ENCODE measurements at places on chromosomes 6 and 20.
A peak's percentile ranks its signal among the peaks of the same experiment; 100 is the strongest.

DNA sequence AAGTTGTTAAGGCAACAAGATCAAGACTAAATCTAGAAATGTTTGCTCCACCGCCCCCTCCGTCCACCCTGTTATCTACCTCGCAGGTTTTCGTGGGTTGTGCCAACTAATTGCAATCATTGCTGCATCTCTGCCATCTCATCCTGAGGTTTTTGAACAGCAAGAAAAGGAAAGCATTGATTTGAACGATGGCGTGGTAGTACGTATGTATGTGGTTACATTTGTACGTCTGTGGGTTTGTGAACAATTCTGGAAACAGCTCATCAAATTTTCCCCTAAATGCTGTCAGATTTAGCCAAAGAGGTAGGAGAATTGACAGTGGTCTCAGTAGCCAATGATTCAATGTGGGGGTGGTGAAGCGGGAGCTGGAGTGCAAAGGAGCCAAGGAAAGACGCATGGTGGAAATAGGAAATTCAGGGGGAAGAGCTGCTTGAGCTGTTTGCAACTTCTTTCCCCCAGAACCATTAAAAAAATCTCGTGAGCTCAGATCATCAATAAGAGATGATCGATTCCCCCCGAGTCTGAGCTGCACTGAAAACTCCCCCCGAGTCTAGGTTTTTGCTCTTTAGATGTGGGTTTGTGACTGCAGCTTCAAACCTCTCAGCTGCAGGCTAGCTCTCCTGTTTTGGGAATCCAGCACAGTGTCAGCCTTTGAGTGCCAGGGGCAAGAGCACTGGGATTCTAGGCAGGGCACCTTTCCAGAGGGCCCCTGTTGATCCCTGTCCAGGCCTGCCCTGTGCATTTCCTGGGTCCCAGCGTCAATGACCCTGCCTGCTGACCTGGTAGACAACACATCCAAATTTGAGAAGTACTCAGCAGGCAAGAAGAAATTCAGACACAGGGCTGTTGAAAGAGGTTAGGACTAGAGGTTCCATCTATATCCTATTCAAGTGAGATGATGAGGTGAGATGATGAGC lies 72.6 kb upstream of the LY86 start:
- no peak for DNase-seq

DNA sequence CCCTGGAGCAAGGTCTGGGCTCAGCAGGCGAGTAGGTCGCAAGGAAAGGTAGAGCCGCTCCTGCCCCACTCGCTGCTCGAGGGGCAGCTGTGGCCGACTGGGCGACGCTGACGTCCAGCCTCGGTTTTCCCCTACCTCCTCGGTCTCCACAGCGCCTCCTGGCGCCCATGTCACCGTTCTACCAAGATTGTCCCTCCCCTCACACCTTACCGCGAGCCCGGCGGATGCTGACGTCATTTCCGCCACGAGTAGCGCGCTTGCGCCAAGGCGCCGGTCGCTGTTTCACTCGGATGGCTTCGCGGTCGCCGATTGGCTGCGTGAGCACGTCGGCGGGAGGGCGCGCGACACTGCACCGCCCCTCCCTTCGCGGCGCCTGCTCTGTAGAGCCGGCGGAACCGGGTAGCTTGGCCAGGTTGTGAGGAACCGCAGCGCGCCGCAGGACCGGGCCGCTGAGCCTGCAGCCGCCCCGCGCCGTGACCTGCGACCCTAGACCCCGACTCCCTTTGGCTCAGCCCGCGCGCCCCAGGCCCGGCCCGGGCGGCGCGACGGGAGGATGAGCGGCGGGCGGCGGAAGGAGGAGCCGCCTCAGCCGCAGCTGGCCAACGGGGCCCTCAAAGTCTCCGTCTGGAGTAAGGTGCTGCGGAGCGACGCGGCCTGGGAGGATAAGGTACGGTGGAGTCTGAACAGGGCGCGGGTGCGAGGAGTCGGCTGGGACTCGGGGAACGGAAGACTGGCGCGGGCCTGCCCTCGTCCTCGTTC lies at the start of gene RAB5IF:
TSS of gene RAB5IF (plus strand) at position 381 of the 759 bp plus-strand sequence. CDS start at position 554, 173 bp downstream.
- DNase-seq = peak; percentile 98

DNA sequence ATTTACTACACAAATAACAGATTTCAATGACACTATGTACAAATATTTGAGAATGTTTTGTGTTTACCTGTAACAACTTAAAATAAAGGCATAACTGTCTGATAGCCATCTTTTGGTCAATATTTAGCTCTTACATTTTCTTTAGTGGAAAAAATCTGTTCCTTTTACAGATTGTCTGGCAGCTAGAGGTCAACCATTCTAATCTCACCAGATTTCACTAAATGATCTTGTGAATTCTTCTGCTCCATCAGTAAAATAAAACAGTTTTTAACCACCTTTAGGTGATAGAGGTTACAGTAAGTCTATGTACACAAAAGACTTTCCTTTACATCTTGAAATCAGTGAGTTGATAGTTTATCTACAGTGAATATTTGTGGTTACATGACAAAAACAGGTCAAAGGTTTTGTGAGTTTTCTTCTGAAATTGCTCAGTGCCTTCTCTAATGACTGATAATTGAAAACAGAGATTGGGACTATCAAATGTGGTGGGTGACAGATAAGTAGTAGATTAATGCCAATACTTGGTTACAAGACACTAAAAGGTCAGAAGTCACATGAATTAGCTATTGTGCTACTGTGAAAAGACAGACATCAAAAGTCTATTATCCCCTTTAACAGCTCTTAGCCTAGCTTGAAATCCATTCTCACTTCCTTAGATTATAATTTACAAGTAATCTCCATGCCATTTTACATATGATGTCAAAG lies 47.4 kb downstream of the BMP5 start:
- no peak for DNase-seq

- no peak for DNase-seq
These were observed 98.2 kb upstream of the HDGFL1 start for GRCh38 chr6:22471132-22471690.

DNA sequence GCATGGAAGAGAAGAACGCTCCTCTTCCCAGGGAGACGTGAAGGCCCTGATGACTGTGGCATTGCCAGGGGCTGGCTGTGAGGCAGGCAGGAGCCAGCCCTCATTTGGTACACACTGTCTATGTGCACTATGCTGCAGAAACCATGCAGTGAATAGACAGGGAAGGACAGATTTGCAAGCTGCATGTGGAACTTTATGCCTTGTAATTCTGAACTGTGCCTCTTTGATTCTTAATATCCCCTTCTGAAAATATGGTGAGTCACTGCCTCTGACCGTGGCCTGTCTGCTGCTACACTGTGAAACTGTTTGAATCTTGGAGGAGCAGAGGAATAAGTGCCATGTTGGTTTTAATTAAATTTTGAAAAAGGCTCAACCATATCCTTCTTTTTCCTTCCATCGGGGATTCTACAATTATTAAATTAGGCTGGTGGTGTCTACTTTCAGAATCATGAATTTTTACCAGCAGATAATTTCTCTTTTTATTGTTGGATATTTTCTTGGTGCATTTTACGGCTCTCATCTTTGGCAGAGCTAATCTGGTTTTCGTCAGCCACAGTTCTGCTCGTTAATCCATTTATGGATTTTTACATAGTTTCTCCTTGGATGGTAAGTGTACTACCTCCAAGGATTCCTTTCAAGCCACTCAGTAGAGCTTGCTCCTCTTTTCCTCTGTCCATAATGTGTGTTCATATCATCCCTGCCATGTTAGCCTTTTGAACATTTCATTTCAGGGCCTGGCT lies 301.0 kb upstream of the SLC35B3 start:
- DNase-seq = no peak

DNA sequence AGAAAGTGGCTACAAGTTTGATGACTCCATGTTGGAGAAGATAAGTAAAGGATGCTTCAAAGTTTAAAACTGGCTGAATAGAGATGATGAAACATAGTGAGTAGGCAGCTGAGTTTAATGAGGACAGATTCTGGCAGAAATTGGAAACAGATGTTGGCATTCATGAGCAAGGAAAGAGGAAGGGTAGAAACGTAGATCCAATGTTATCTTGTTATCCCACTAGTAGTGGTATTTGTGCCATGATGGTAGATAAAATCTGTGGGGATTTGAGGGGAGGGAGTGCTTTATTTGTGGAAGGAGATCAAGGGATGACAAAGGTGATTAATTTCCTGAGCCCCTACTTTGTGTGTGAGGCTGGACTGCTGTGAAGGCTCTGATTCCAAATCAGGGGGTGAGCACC lies 69.5 kb downstream of the MRAP2 start:
- DNase-seq = no peak

DNA sequence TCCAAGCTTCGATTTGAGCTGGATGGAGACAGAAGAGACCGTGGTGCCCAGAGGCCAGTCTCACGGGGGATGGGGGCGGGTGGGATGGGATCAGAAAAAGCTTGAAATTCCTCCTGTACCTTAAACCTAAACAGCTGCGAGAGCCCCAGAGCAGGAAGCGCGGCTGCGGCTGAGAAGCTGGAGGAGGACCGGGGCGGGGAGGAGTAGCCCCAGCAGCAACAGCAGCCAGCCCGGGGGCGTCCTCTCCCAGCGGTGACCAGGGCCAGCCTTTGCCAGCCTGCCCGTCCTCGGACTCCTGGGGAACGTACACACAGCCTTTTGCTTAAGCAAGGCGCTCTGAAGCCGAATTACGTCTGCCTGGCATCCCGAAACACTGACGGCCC lies 17.4 kb upstream of the PRDM13 start:
- no peak for DNase-seq

- no peak for DNase-seq
These were observed 84.4 kb upstream of the ID4 start for GRCh38 chr6:19752746-19753145.

DNA sequence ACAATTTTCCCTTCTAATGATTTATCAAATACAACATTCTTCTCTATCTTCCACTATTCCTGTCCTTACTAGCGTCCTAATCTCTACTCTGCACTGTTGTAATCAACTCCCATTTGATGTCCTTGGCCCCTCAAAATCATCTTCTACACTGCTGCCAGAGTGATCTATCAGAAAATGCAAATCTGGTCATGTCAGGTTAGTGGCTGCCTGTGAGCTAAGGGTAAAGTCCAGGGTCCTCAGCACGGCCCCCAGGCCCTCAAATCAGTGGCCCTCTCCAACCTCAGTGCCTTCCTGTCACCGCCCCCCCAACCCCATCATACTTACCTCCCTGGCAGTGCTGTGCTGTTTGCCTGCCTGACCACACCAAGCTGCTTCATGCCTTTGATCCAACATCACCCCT lies 3.8 kb downstream of the LYRM4 start:
- no peak for DNase-seq

GRCh38 chr20:1778338-1778737 lies 116.9 kb upstream of the SIRPA start:
- no peak for DNase-seq

- DNase-seq = no peak
These were observed 62.8 kb upstream of the EPB41L1 start for GRCh38 chr20:36091561-36092397.

DNA sequence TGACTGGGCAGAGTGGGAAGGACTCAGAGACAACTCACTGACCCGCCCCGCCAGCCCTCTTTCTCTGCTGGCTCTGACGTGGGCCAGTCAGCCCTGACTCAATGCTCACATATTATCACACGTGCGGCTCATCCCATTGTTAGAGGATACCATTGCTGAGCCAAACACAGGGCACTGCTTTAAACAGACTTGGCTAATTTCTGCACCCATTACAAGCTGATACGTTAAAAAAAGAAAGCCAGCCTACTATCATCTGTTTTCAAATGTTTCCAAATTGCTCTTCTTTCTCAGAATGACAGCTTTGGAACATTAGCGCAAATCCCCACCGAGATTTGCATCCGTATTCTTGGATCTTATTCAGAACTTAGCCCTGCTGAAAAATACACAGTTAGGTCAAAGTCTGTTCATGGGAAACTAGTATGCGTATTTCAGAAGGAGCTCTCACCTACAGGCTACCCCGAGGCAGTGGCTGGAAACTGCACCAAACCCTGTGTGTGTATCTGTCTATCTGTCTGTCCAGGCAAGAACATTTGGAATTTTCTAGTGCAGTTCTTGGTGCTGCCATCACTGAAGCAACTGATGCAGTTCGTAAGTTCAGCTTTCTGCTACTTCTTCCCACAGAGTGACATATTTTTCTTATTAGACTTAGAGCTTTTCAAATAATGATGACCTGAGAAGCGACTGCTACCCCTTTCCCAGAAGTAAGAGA lies 32.8 kb downstream of the RAMACL start:
- no peak for DNase-seq

DNA sequence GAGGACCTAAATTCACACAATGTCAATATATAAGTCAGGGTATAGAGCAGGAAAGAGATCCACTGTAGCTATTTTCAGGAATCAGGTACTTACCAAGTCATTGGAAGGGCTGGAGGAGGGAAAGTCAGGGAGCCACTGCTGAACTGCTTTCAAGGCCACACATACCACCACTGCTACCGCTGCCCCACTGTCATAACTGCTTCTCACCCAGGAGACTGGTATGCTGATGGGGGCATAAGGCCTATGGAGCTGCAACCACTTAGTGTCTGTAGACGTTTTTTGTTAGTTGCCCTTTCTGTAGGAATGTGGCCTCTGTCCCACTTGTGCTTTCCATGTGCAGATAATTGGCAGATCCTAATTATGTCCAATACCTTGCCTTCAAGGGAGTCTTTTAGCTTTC lies 5.4 kb downstream of the SMAP1 start:
- no peak for DNase-seq

GRCh38 chr6:50116390-50116789 lies 66.7 kb upstream of the DEFB112 start:
- no peak for DNase-seq

- DNase-seq = no peak
These were observed 17.6 kb upstream of the SGK2 start for GRCh38 chr20:43541214-43541613.

- no peak for DNase-seq
These were observed 188.2 kb downstream of the PRKN start for GRCh38 chr6:162539321-162539720.

- no peak for DNase-seq
These were observed 10.7 kb upstream of the PRR18 start for GRCh38 chr6:166318649-166319600.

DNA sequence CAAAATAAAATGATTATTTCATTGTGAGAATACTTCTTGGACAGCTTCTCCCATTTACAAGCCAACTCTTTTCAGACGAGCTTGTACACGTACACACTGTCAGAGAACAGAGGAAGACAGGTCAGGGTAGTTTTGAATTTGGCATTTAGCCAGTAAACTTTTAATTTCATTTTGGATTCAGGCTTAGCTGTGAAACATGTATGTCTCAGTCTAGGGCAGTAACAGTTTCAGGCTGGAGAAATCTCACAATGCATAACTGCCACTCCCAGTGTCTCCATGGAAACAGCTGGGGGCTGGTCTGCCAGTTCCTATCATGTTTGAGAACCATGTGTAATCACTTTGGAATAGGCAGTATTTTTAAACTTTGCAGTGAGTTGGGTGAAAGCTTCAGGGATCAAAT lies 22.0 kb upstream of the QKI start:
- no peak for DNase-seq

- no peak for DNase-seq
These were observed 127.3 kb downstream of the BACH2 start for GRCh38 chr6:90169374-90169773.

DNA sequence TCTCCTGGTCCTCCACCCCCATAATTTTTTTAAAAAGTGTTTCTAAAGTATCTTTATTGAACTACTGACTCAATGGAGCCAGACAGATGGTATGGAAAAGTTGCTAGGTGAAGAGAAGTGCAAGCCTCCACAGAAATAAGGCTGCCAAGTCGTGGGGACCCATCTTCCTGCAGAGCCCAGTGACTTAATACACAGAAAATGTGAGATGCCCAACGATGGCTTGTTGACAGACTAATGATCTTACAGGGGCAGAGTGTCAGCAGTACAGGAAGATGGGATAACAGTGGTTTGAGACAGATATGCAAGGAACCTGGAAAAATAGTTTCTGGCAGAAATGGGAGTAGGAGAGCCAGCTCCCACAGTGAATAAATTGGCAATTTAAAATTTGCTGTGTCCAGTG lies 43.3 kb downstream of the FYN start:
- no peak for DNase-seq

Measured in CD14-positive monocyte (primary cell).